Activated naive CD8-positive, alpha-beta T cell treated with anti-CD3 and anti-CD28 coated beads, Interleukin-2, amount 10 ng/mL, durations not matched to agents 7 days and 5 days (primary cell): ENCODE measurements at places on chromosomes 5 and 9. TPM values are rescaled to one million over a fixed set of nuclear protein-coding genes. Genes with fewer than 3 reads are reported as not detected.

The OR1Q1 gene
- total RNA-seq = 0.33 TPM

The MAMDC2 gene
- total RNA-seq = 0.08 TPM

The FOXD4L3 gene
- not detected for total RNA-seq

The HEXB gene
- 68.5 TPM for total RNA-seq

The IFNA7 gene
- total RNA-seq = not detected

The OTP gene
- not detected for total RNA-seq

The PGM5 gene
- not detected for total RNA-seq

- no peak for DNase-seq
These were observed 26.9 kb upstream of the CEP120 start for GRCh38 chr5:123450114-123450513.

DNA sequence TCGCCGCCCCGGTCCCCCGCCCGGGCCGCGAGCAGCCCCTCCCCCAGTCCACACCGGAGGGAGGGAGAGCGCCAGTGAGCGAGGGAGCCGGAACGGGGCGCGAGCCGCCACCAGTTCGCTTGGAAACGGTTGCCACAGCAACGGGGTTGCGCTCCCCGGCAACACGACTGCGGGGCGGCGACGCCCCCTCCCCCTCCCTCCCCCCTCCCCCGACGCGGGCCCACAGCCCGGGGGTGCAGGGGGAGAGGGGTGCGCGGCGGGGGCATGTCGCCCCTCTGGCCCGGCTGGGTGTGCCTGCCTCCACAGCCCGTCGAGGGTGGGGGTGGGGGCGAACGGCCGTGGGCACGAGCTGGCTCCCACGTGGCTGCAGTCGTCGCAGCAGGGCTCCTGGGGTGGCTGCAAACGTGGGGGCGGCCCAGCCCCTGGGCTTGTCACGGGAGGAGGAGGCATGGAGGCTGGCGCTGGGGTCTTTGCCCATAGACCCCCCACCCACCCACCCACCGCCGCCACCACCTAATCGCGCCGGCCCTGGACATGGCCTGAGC, 524 bp downstream of the PRR7 start:
- no peak for DNase-seq

GRCh38 chr5:96957254-96958049, 21.6 kb downstream of the LNPEP start:
- no peak for DNase-seq

DNA sequence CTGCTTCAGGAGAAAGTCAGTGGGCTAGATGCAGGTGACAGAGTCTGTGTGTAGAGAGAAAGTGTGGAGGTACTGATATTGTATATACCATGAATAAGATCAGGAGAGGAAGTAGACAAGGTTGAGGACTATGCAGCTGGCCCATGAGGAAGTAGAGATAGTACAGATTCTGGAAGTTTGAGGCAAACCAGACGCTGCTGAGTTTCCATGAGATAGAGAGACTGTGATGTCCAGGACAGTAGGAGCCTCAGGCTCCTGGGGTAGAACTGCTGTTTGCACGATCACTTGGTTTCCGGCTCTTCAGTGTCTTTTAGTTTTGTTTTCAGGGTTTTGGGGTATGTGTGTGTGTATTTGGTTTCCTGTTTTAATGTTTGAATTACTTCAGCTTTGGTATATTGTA, 13.6 kb downstream of the OTULINL start:
- DNase-seq = no peak

DNA sequence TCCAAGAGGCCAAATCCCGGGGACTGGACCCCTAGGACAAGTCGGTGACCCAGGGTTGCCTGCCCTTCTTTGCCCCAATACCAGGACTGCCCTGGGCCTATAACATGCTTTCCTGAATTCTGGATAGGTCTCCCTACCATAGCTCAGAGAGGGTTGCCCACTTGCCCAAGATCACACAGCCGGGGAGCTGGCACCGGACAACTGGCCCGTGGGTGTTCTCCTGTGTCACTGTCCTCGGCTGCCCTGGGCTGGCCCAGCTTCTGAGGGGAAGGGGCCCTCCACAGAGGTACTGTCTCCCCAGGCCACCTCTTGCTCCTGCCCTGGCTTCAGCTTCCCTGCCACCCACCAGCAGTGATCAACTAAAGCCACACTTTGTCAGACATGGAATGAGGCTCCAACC, 28.8 kb upstream of the TTLL11 start:
- DNase-seq = no peak

- DNase-seq = no peak
These were observed 53.9 kb upstream of the EFNA5 start for GRCh38 chr5:107724642-107725041.

DNA sequence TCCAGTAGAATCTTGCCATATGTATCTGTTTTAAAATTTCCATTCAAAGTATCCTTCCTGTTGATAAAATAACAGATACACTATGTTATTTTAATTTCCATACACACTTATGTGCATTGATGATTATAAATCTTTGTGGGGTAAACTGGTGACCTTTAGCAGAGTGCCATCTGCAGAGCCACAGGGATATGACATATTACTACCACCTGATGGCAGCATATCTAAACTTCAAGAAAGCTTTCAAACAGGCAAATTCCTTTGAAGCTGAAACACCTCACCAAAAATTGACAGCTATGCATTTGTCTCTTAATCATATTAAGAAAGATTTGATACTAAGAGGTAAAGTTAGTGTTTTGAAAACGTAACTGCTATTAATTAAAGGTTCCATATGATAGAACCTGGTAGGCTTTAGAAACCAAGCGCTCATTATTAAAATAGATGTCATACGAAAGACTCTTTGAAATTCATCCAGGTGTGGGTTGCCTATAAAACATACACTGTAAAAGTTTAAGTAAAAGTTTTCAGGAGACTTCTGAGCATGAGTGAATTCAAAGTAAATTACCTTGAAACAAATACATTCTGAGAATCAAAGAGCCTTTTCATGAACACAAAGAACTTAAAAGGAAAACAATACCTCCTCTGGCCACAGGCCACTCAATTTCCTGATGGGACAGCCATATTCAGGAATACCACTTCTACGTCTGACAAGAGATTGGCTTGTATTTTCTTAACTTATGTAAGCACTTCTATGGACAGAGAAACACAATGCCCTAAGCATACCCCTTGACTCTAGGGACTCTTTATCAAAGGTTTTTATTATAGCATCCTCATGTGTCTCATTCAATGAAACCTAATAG, 93.3 kb downstream of the KIAA0825 start:
- no peak for DNase-seq

- peak; percentile 52 for DNase-seq
These were observed 11.1 kb upstream of the ARAP3 start for GRCh38 chr5:141692919-141693725.

GRCh38 chr9:101201630-101202029, 173.1 kb downstream of the PLPPR1 start:
- no peak for DNase-seq

- DNase-seq = no peak
These were observed 505 bp downstream of the SPTAN1 start for GRCh38 chr9:128552744-128553440.

DNA sequence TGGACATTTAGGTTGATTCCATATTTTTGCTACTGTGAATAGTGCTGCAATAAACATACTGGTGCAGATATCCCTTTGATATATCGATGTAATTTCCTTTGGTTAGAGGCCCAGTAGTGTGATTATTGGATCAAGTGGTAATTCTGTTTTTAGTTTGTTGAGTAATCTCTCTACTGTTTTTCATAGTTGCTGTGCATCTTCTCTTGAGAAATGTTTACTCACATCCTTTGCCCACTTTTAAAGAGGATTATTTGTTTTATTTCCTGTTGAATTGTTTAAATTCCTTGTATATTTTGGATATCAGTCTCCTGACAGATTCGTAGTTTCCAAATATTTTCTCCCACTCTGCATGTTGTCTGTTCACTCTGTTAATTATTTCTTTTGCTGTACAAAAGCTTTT, 352.6 kb upstream of the TARS1 start:
- DNase-seq = no peak

GRCh38 chr9:32839013-32839885, 55.9 kb downstream of the TMEM215 start:
- DNase-seq = no peak

GRCh38 chr5:14506140-14506538, 75.5 kb upstream of the OTULINL start:
- no peak for DNase-seq

GRCh38 chr9:121450241-121450640, 49.4 kb downstream of the GGTA1 start:
- no peak for DNase-seq

DNA sequence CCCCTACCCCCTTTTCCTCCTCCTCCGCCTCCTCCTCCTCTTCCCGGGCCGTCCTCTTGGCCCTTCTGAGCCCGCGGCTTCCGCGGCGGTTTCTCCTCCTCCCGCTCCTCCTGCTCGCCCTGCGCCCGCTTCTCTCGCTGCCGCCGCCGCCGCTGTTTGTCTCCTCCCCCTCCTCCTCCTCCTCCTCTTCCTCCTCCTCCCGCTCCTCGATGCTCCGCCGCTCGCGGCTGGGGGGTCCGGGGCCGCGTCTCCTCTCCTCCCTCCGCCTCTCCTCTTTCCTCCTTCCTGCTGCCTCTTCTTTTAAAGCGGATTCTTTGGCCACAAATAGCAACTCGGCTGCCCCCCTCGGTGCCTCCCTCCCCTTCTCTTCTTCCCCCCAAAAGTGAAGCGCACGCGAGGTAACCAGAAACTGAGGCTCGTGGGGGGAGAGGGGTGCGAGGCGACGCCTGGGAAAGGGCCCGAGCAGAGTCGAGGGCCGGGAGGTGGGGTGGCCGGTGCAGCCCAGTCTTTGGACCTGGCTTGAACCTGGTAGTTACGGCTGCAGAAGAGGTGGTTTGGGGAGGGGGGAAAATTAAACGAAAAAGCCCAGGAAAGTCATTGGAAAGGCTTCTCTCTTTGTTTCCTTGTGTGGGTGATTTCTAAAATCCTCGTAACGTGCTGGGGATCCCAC, 1058.5 kb upstream of the DMAC1 start:
- peak; percentile 37 for DNase-seq

DNA sequence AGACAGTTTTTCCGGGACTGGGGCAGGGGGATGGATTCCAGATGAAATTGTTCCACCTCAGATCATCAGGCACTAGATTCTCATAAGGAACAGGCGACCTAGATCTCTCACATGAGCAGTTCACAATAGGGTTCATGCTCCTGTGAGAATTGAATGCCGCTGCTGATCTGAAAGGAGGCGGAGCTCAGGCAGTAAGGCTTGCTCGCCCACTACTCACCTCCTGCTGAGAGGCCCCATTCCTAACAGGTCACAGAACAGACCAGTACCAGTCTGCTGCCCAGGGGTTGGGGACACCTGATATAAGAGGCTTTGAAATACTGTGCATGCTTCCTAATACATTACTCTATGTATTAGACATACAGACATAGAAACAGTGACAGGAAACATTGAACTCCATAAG, 41.1 kb downstream of the PTPRD start:
- DNase-seq = no peak

DNA sequence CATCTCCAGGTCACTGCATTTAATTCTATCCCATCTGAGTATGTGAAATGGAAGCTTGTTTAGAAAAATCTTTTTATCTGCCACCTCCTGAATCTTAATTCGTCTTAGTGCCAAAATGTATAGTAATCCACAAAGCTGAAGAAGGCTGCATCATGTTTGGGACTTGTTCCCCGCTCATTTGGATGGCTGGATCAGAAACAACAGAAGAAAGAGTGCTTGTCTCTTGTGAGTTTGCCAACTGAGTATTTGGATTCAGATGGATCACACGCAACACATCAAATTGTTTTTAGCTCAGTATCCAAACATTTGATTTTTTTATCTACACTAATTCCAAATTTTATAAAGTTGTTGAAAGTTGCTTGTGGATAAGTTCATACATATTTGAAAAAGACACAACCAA, 197.2 kb upstream of the PAPPA start:
- DNase-seq = no peak

DNA sequence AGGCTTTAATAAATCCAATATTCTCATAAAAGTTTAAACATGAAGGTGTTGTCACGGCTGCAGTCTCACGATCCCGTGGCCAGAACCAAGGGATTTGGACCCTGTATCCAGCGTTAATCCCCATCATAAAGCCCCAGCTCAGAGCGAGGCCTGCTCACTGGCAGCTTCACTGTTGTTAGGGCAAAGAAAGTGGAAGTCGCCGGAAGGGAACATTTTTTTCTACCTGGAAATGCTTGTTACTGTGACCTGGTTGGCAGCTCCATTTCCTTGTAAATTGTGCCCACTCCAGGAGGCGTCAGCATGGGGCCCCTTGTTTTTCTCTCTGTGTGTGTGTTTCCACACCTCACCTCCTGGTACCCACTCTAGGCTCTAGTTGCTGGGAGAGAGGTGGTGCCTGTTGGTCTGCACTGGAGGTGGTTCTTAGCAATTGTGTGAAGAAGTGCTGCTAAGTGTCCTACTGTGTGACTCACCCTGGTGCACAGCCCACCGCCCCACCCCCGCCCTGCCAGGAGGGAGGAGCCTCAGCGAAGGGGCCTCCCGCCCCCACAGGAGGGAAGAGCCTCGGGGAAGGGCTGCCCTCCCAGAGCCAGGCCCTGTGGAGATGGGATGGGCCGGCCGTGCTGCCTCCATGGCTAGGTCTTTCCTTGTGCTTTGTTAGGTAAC, 105.1 kb downstream of the EHMT1 start:
- no peak for DNase-seq

DNA sequence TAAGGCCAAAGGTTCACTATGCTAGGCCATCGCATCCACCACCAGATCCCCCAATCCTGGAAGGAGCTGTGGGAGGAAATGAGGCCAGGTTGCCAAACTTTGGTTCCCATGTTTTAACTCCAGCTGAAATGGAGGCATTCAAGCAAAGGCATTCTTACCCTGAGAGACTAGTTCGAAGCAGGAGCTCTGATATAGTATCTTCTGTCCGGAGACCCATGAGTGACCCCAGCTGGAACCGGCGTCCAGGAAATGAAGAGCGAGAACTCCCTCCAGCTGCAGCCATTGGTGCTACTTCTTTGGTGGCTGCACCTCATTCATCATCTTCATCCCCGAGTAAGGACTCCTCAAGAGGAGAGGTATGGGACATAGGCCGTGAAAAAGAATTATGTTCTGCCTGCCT, 75.6 kb downstream of the GAPVD1 start:
- no peak for DNase-seq

DNA sequence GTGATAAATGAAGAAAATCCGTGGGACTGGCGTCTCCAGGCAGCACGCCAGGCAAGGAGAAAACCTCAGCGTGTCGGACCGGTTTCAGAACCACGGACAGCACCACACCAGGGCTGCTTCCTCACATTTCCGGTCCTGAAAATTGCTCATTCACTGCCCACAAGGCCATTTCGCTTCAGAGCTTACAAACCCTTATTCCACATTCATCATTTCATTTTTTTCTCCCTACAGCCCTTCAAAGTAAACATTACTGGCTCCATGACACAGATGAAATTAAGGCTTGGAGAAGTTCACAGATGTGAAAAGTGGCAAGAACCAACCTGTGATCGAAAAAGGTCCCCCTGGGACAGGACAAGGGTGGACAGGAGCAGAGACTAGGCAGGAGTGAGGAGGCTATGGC, 1.5 kb upstream of the GPRIN1 start:
- peak; percentile 71 for DNase-seq

GRCh38 chr9:89426384-89426961, 71.4 kb downstream of the SEMA4D start:
- DNase-seq = peak; percentile 65

DNA sequence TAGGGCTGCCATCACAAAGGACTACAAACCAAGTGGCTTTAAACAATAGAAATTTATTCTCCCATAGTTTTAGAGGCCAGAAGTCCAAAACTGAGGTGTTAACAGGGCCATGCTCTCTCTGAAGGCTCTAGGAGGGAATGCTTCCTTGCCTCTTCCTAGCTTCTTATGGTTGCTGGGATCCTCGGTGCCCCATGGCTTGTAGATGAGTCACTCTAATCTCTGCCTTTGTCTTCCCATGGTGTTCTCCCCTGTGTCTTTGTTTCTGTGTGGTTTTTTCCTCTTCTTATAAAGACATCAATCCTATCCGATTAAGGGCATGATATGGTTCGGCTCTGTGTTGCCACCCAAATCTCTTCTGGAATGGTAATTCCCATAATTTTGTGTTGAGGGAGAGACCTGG, 178.8 kb upstream of the NREP start:
- DNase-seq = no peak
